Fibroblast of skin of left biceps (primary cell): ENCODE measurements at places on chromosomes 7 and 10.

DNA sequence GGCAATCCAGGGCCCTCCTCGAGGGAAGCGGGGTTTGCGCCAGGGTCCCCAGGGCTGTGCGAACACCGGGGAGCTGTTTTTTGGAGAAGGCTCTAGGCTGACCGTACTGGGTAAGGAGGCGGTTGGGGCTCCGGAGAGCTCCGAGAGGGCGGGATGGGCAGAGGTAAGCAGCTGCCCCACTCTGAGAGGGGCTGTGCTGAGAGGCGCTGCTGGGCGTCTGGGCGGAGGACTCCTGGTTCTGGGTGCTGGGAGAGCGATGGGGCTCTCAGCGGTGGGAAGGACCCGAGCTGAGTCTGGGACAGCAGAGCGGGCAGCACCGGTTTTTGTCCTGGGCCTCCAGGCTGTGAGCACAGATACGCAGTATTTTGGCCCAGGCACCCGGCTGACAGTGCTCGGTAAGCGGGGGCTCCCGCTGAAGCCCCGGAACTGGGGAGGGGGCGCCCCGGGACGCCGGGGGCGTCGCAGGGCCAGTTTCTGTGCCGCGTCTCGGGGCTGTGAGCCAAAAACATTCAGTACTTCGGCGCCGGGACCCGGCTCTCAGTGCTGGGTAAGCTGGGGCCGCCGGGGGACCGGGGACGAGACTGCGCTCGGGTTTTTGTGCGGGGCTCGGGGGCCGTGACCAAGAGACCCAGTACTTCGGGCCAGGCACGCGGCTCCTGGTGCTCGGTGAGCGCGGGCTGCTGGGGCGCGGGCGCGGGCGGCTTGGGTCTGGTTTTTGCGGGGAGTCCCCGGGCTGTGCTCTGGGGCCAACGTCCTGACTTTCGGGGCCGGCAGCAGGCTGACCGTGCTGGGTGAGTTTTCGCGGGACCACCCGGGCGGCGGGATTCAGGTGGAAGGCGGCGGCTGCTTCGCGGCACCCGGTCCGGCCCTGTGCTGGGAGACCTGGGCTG lies 26.0 kb downstream of the PRSS2 start:
- DNase-seq, result no peak

DNA sequence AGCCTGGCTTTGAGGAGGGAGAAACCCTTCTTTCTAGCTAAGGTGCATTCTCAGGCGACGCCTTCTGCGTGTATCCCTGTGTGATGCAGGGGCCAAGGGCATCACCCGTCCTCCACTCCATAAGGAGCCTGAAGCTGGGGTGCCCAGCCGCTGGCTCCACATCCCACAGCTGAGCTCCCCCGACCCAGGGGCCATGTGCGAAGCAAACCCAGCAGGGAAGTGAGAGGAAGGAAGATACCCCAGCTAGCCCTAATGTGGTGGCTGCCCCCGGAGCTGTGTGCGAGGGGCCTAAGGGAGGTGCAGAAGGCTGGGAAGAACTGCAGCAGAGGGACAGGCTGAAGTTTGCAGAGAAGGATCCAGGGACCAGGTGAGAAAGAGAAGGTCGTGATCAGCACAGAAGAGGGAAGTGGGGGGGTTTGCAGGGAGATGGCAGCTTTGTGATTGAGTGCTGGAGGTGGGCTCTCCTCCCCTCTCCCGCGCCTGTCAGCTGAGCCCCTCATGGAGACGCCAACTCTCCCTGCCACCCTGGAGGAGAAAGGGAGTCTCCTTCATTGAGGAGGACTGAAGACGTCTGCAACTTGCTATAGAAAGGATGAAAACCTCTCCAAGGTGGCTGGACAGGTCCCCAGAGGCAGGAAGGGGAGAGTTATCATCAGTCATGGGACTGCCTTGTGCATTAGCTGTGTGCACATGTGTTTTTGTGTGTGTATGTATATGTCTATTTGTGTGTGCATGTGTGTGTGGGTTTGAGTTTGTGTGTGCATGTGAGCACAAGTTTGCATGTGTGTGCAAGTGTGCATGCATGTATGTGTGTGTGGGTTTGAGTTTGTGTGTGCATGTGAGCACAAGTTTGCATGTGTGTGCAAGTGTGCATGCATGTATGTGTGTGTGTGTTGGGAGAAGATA lies 3.5 kb upstream of the CALML5 start:
- no peak for DNase-seq

- no peak for DNase-seq
These were observed 897.9 kb upstream of the AUTS2 start for GRCh38 chr7:68700414-68700813.

- DNase-seq, result no peak
These were observed 80.2 kb upstream of the CACNB2 start for GRCh38 chr10:18059826-18060559.

- no peak for DNase-seq
These were observed 23.3 kb upstream of the PAPSS2 start for GRCh38 chr10:87636313-87636915.

GRCh38 chr10:22466763-22467334 lies 121.6 kb downstream of the SPAG6 start:
- no peak for DNase-seq

DNA sequence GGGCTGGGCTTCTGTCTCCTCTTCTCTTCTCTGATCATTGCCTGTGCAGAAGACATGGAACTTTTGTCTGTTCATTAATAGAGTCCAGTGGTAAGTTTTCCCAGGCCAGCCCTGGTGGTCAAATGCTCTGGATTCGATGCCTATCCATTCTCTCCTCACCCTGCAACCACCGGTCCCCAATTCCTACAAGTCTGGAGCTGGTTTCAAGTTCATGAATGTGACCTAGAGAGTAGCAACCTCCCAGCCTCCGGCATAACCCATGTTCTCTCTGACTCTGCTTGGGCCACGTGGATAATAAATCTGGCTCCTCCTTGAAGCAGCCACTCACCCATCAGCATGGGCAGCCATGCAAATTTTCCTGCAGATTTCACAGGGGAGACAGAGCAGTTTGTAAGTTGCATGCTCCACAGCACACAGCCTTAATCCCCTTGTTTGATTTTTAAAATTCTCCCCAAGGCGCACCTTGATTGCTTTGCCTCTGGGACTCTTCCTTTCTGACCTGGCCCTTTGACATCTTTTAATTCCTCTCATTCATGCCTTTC lies 37.3 kb upstream of the PDZD8 start:
- no peak for DNase-seq

GRCh38 chr7:128731184-128731583 lies 8.0 kb upstream of the CALU start:
- no peak for DNase-seq

DNA sequence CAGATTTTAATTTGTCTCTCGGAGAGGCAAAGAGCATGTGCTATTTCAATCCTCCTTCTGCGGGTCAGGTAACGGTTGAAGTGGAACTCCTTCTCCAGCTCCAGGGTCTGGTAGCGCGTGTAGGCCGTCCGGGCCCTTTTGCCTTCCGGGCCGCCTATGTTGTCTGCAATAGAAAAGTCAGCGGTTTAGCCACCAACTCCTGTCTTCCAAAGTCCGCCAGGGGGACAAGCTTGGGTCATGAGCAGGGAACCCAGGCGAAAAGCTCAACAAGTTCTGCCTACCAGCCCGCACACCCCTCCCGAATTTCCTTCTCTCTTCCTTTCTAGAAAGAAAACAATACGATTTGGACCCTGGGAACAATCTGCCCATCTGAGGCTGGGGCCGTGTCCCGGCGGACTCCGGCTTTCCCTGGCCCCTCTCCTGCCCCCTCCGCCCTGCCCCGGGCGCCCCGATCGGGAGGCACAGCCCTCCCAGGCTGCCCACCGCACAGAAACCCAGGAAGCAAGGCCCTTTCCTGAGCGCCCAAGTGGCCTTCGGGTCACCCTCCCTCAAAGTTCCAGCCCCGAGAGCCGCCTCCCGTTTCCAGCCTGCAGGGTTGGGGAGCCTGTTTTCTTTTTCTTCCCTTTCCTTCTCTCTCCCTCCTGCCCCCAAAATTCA lies 1.4 kb downstream of the HOXA5 start:
- DNase-seq, result no peak

DNA sequence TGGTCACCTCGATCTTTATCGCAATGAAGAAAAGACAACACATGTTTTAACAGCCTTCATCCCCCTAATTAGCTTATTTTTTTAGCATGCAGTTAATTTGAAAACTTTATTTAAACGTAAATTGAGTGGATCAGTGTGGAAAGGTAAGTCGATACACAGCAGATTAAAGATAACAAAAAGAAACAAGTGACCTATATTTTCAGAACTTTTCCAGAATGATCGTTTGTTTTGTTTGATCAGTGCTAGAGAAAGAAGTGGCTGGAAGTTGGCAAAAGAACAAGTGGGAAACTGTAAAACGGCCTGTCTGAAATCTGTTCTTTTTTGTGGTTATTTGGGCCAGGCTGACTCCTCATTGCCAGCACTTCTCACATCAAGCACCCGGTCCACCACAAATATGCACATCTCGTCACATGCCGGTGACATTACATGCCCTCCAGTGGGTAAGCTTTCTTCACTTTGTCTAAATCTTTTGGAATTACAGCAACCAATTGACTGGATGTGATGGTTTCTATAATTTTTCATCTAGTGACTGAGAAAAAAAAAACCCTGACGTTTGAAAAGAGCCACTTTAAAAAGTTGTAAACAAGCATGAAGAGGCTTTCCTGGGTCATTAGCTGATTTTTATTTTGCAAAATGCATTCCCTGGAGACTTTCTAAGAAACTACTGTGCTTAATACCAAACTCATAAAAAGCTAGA lies 33.2 kb downstream of the C7orf33 start:
- no peak for DNase-seq

- DNase-seq, result no peak
These were observed 44.7 kb upstream of the ZEB1 start for GRCh38 chr10:31274310-31274709.

GRCh38 chr7:154881026-154881425 lies 121.9 kb downstream of the PAXIP1 start:
- DNase-seq, result no peak
